ENCODE measurements at places on chromosomes 7 and 10. TPM values are rescaled to one million over a fixed set of nuclear protein-coding genes. Genes with fewer than 3 reads are reported as not detected.
A peak's percentile ranks its signal among the peaks of the same experiment; 100 is the strongest.

VENTX gene
- total RNA-seq = 6.3 TPM

ZNF212 gene
- 18.0 TPM for total RNA-seq

NPFFR1 gene
- 0.08 TPM for total RNA-seq

DNA sequence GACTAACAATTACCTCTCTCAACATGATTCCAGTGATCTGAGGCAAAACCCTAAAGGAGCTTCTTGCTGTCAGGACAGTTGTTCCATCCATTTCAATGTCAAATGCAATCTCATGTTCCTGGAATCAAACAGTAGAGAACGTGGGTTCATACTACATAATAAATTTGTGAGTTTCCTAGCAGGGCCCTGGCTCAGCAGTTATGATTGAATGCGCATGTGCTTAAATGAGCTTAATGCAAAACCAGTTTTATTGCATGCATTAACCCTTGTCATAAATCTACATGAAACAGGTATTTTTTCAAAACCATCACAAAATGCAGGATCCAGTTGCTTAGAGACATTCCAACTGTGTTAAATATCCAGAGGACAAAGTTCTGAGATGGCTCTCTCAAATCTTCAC lies 225.4 kb upstream of the TMEM72 start:
- DNase-seq = no peak

DNA sequence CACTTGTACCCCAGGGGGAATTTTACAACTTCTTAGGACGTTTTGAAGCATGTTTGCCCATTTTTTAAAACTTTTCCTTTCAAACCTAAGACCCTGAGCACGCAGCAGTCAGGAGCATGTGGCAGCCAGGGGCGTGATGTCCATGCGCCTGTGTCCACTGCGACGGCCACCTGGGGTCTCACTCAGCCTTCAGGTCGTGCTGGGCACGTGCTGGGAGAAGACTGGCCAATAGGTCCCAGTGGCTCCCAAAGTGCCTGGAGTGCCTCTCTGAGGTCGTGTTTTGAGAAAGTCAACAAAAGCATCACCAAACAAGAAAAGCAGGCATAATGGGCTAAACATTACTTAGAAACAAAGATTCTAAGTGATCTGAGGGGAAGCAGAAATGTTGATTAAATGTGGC lies 14.8 kb downstream of the LRRC27 start:
- no peak for DNase-seq

DNA sequence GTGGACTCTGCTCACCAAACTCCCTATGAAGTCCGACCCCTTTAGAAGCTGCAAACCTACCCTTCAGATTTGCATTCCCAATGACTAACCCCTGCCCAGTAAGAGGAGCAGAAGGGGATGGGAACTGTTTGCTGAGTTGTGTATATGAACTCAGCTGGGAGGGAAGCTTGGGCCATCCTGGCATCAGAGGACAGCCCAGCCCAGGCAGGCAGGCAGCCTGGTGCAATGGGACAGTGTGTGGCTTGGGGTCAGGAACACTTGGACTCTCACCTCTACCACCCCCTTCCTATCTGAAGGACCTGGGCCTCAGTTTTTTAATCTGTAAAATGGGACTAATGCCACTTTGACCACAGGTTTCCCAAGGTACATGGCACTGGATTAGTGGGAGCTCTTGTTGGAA lies 147.4 kb upstream of the GPR26 start:
- no peak for DNase-seq

DNA sequence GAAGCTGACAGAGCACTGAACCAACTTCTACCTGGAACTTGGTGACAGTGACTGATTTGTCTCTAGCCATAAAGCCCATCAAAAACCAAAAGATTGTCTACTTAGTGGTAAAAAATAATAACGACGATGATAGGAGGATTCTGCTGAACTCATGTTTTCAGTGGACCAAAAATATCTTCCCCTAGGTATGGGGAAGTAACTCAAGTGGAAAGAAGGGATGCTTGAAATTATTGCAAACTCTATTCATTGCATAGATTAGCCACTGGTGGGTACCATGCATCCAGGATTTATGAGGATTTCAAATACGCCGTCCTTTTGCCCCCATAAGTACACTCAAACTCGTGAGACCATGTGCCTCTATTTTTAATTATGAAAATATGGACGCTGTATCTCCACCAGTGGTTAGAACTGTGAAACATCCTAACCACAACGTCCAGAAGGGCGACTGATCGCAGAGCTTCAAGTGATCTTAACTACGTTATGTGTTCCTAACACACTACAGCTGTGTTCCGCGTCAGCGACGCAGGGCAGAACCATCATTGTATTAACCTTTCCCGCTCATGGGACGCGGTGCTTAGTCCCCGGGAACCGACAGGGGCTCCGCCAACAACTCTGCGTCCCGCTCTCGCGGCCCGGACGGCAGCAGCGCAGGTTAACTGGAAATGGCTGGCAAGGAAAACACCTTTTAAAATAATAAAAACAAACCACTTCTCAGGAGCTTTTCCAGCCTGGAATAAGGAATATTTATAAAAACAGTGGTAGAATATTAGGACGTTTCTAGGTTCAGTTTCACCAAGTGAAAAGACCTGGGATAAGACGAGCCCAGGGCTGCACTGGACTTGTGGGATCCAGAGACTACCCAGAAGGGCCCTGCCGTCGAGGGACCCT lies 776 bp downstream of the PEX1 start:
- DNase-seq = peak; percentile 81

- DNase-seq = no peak
Observed at GRCh38 chr10:10438335-10439100, 579.2 kb upstream of the CELF2 start.

DNA sequence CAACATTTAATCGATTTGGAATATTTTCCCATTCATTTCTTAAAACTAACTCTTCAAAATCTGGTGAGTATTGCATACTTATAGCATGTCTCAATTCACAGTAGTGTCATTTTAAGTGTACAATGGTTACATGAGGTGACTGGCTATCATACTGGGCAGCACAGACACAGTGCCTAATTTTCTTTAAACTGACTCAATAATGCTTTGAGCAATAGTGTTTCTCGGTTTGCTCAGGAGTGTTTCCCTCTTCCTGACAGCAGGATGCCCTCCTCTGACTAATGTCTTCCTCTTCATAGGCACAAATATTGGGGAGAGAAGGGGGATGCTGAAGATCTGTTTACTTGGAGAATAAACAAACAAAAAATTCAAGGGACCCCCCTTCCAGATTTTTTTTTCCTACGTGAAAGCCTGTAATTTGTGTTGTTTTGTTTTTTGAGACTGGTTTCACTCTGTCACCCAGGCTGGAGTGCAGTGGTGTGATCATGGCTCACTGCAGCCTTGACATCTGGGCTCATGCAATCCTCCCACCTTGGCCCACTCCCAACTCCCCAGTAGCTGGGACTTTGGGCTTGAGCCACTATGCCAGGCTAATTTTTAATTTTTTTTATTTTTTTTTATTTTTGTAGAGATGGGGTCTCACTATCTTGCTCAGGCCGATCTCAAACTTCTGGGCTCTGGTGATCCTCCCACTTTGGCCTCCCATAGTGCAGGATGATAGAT lies 2.2 kb downstream of the MRC1 start:
- no peak for DNase-seq

- DNase-seq = no peak
Observed at GRCh38 chr7:27068259-27068658, 27.5 kb downstream of the HOXA1 start.

- DNase-seq = no peak
Observed at GRCh38 chr7:87513735-87514335, 38.4 kb upstream of the ABCB4 start.

DNA sequence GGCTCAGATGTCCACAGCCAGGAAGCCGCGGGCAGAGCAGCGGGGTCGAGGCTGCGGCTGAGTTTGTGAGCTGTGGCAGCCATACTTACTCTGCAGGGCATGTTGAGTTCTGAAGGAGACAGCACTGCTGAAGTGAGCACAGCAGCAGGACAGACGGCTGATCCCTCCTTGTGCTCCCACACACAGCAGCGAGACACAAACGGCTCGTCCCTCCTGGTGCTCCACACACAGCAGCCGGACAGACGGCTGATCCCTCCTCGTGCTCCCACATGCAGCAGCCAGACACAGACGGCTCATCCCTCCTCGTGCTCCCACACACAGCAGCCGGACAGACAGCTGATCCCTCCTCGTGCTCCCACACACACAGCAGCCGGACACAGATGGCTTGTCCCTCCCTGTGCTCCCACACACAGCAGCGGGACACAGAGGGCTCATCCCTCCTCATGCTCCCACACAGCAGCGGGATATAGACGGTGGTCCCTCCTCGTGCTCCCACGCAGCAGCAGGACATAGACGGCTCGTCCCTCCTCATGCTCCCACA lies 305.1 kb downstream of the PTPRN2 start:
- no peak for DNase-seq

- peak; percentile 73 for DNase-seq
Observed at GRCh38 chr10:54985732-54986131, 184.7 kb upstream of the PCDH15 start.

Data from GM23338 (cell line).